NCI-H2107 (cell line): ENCODE measurements at places on chromosomes 4 and X.

GRCh38 chr4:101527188-101527587, 179.9 kb upstream of the PPP3CA start:
- no peak for DNase-seq

- DNase-seq, result no peak
Observed at GRCh38 chr4:1770245-1770644, 22.8 kb upstream of the FGFR3 start.

DNA sequence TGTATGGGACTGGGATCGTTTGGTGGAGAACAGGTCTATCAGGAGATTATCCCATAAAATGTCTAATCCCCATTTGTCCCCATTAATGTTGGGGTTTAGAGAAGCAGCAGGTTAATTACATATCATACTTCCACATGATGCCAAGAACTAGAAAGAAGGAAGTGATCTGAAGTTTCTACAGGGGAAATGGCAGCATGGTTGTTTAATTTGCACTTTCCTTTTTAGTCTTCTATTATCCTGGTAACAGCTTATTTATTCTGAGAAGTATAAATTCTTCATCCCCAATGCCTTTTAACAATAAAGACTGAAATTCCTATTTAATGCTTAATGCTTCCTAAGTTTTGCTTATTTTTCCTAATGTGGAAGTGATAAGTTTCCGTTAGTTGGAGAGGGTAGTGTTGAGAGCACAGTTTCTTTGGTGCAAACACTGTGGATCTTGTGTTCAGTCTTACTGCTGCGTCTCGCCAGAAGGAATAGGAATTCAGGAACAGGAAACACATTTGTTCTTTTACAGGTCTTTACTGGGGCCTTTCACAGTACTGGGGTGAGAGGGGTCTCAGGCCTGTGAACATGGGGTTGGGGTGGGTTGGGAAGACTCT, 59.5 kb upstream of the TADA2B start:
- no peak for DNase-seq

GRCh38 chr4:1499465-1499864, 93.2 kb upstream of the NKX1-1 start:
- DNase-seq, result no peak

GRCh38 chr4:137640156-137640837, 108.0 kb upstream of the PCDH18 start:
- DNase-seq, result no peak

DNA sequence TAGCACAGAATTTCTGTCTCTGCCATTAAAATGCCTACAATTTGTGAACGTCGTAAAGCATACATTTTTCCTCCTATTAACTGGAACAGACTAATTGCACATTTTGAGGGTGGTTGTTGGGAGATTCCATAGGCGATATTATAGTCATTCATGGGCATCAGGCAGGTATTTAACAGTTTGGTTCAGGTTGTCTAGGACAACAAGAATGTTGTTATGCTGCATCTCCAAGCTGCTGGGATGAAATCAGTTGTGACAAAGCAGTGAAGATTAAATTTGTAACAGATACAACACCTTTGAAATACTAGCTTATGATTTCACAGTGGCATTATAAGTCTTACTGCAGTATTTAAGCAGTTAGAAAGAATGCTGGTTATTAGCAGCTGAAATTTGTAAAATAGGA, 339.7 kb upstream of the PITX2 start:
- no peak for DNase-seq

- DNase-seq, result no peak
Observed at GRCh38 chr4:95188701-95189370, 359.9 kb downstream of the UNC5C start.

- DNase-seq, result no peak
Observed at GRCh38 chr4:85514783-85515182, 39.8 kb downstream of the ARHGAP24 start.

DNA sequence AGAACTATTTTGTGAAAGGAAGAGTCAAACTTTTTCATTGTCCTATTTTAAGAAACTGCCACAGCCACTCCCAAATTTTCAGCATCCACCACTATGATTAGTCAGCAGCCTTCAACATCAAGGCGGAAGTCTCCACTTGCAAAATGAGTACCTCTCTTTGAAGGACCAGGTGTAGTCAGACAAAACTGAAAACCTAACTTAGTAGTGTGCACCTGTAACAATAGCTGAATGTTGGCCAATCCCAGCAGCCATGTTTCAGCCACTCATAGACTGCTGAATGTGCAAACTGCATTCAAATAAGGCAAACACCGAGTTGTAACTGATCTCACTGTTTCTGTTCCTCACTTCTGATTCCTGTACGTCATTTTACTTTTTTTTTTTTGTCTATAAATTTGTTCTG, 341.1 kb downstream of the IL15 start:
- DNase-seq, result no peak

DNA sequence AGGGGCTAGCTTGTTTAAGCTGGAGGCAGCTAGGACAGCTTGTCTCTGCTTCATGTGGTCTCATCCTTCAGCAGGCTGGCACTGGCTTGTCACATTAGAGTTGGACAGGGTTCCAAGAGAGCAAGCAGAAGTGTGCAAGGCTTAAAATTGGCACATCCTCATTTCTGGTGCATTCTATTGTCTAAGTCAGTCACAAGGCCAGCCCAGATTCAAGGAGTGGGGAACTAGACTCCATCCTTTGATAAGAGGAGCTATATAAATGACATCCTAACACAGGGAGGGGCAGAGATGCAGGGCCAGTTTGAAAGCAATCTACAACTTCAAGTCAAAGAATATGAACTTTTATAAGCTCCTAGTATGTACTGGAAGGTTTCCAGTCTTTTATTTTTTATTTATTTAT, 313.2 kb downstream of the PTTG2 start:
- DNase-seq, result no peak
